ENCODE measurements at places on chromosomes 5 and 9.

GRCh38 chr5:56737002-56737621 is 78.2 kb upstream of the MAP3K1 start:
- no peak for DNase-seq

GRCh38 chr5:149940077-149940574 is 4.5 kb downstream of the PDE6A start:
- DNase-seq, result no peak

DNA sequence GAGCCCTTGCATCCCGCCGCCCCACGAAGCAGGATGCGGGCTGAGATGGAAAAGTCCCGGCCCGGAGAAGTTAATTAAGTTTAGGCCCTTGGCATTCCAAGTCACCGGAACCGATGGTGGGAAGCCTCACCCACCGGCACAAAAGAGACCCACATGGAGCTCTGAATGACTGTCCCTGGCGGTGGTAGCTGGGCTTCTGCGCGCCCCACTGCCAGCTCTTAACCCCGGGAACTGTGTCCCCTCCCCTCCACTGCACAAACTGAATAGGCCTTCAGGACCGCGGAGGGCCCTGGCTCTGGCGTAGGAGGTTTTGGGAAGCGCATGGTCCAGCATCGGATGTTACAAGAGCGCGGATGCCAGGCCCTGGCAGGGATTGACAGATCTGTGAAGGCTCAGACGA is 291.1 kb upstream of the TUT7 start:
- DNase-seq, result no peak

DNA sequence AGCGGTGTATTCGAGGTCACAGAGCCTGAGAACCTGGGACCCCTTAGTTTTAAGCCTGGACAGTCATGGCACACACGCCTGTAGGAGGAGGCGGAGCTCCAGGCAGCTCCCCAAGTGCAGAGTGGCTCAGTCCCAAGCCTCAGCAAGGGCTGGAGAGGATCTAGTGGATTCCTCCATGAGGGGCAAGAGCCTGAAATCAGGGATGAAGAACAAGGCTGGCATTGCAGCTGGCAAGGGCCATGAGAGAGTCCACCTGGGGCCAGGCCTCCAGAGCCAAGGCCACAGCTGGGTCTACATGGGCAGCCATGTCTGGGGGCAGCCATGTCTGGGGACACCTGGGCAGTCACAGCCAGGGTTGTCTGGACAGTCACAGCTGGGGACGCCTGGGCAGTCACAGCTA is 21.9 kb downstream of the ADAMTSL2 start:
- DNase-seq, result no peak

- DNase-seq, result no peak
Observed at GRCh38 chr5:55626790-55627189, 85.3 kb downstream of the SLC38A9 start.

DNA sequence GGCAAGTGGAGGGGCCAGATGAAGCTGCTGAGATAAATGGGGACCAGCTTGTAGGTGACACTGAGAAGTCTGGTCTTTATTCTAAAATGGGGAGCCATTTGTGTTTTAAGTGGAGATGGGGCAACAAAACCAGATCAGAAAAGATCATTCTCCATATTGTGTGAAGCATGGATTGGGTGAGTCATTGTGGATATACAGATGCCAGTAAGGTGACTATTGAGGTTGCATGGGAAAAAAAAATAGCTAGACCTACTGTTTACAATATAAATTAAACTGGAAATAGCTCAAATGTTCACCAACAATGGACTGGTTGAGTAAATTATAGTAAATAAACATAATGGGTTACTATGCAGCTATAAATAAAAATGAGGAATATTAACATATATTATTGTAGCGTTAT is 5.4 kb upstream of the MAP1B start:
- no peak for DNase-seq

GRCh38 chr9:97536480-97536879 is 35.0 kb downstream of the TMOD1 start:
- no peak for DNase-seq

DNA sequence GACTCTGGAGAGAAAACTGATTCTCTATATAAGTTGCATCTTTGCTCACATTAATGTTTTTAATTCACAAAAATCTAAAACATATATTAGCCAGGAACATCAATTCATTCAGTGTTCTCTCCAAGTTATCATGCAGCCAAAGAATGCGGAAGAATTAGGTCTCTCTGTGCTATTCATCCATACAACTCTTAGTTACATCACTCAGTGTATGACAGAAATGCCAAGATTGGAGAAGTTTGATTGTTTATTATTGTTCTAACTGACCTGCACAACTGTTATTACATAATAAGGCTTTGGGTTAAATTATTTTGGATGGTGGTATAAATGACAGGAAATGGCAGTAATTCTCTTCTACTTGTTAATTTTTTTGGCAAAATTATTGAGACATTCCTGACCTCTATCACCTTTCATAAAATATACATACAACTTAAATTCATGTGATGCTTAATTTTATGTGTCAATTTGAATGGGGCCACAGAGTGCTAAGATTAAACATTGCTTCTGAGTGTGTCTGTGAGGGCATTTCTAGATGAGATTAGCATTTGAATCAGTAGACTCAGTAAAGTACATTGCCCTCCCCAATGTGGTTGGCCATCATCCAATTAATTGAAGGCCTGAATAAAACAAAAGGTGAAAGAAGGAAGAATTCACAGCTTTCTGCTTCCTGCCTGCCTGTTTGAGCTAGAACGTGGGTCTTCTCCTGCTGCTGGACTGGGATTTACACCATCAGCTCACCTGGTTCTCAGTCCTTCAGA is 70.2 kb downstream of the NR2F1-AS1 start:
- DNase-seq, result no peak

GRCh38 chr9:122159026-122159924 is at the start of the genes MORN5 and NDUFA8:
Gene MORN5, plus strand, starts transcription at chr9:122159908. Its CDS starts 65 bp downstream, at chr9:122159973.
Gene NDUFA8, minus strand, starts transcription at chr9:122159779. Its CDS starts 102 bp downstream, at chr9:122159677.
- peak; percentile 90 for DNase-seq

DNA sequence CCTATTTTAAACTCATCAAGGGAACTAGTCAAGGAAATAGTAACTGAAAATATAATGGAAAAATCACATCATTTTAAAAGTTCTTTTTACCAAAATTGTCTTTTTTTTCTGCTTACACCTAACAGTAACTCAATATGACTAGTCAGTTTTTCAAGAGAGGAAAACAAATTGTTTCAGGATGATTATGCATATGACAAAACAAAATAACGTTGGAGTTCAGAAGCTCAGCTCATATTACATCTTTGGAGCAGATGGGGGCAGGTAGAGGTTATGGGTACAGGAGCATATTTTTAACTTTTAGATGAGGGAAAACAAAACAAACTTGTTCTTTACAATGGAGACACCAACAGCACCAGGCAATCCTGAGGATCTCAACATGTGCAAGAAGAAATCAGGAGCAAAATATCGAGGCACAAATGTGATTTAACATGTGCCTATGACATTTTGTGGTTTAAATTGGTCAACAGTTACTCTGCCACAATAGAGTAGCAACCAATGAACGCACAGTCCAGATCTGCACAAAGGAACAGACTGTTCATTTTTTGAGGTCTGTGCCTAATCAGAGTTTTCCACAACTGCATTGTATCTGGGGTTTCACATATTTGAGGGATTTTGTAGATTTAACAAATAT is 659.0 kb downstream of the ANXA1 start:
- no peak for DNase-seq

- DNase-seq, result no peak
Observed at GRCh38 chr5:34061993-34062392, 19.0 kb upstream of the C1QTNF3 start.

GRCh38 chr5:64768358-64769312 is at the start of the genes CWC27 and SREK1IP1:
Gene CWC27, plus strand, starts transcription at chr5:64768930. Its CDS starts 217 bp downstream, at chr5:64769147.
Gene SREK1IP1, minus strand, starts transcription at chr5:64768691. Its CDS starts 174 bp downstream, at chr5:64768517.
- peak; percentile 59 for DNase-seq

GRCh38 chr9:69412741-69413150 is 87.7 kb downstream of the ENTREP1 start:
- DNase-seq, result no peak

DNA sequence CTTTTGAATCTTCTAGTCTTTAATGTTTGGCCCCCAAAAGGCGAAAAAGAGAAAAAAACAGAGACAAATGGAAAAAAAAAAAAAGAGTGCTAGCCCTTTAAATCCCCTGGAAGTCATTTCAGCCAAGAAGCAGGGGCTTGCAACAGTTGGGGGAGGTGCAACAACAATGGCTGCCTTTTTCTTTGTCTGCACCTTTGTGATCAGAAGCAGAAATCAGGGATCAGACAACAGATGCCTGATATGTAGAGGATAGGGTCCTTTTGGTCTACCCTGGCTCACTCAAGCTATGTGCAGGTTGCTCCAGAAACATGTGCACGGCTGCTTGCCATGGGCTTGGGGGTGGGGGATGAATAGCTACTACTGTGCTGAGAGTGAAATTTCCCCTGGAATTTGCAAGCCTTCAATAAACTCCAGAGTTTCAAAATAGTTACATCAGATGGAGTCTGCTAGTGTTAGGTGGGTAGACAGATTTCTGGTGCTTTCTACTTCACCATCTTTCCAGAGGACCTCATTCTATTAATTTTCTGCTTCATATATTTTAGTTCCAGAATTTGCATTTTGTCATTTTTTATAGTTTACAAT is 150.9 kb downstream of the FGF18 start:
- DNase-seq, result no peak

- DNase-seq, result no peak
Observed at GRCh38 chr9:86098824-86099700, at the start of gene GOLM1. Gene GOLM1, minus strand, starts transcription at chr9:86099558. Its CDS starts 20,238 bp downstream, at chr9:86079320.

- no peak for DNase-seq
Observed at GRCh38 chr9:31776471-31776870, 608.0 kb upstream of the ACO1 start.

- DNase-seq, result no peak
Observed at GRCh38 chr5:67381236-67381880, 184.8 kb upstream of the CD180 start.

DNA sequence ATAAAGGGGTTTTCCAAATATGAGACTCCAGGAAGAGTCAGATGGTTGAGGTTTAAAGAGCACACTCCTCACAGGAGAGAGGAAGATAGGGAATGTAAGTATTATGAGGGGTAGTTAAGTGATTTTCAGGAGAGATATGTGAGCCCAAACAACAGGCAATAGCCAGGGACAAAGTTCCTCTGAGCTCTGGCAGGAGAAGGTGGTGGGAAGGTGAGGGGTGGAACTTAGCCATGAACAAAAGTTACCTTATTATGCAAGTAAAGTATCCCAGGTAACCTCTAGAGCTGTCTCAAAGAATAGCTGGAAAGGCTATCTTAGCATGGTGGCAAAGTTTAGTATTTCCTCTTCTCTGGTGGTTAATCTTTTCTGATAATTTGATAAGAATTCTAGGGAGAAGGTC is 450.5 kb upstream of the PTPRD start:
- no peak for DNase-seq

DNA sequence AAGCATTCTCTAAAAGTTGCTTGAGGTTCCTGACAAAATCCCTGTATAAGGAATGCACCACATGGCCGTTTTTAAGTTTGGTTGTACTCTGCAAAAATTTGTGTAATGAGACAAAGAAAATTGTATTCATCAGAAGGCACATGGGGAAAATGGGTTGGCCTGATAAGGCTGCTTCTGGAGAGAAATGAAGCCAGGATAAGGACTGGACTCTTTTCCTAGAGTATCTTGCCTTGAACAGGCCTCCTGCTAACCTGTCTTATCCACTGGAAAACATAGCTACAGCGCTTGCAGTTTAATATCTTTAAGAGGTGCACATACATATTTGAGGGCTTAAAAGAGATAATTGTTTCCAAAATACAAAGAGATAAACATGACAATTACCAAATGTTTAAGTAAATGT is 41.4 kb upstream of the IFNK start:
- no peak for DNase-seq

GRCh38 chr9:36543916-36544315 is 28.8 kb upstream of the MELK start:
- no peak for DNase-seq

DNA sequence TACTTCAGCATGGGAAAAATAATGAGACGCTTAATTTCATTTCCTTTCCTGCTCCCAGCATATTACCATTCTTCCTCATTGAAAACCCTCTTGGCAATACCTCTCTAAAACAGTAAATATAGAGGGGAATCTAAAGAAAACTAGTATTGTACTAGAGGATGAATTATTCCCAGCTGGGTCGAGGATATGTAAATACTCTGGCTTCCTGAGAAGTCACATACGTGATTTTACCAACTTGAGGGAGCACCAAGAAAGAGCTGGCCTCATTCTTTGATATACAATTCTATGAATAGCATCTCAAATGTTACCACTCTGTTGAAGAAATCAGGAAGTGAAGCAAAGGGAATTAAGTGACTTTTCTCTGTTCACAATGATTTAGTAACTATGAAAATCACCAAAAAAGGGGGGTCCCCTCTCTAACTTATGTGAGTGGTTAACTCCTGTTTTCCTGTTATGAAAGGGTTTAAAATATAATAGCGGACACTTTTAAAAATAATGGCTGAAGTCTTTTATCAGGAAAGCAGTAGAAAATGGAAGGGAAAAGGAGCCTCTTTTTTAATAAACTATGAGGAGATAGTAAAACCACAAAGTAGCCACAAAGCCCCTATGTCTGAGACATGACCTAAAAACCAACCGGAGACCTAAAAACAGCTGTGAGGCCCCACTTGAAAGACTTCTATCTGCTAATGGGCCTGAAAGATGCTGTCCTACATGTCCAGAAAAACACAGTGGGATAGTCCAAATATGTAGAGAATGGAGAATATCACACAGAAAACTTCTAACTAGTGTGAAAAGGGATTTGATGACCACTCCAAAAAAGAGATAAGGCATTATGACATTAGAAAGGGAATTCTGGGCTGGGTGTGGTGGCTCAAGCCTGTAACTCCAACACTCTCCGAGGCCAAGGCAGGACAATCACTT is 42.6 kb downstream of the LPAR1 start:
- DNase-seq, result no peak

- no peak for DNase-seq
Observed at GRCh38 chr9:6739218-6739617, 18.6 kb upstream of the KDM4C start.

- DNase-seq, result no peak
Observed at GRCh38 chr5:55868846-55869245, 17.7 kb downstream of the IL31RA start.

DNA sequence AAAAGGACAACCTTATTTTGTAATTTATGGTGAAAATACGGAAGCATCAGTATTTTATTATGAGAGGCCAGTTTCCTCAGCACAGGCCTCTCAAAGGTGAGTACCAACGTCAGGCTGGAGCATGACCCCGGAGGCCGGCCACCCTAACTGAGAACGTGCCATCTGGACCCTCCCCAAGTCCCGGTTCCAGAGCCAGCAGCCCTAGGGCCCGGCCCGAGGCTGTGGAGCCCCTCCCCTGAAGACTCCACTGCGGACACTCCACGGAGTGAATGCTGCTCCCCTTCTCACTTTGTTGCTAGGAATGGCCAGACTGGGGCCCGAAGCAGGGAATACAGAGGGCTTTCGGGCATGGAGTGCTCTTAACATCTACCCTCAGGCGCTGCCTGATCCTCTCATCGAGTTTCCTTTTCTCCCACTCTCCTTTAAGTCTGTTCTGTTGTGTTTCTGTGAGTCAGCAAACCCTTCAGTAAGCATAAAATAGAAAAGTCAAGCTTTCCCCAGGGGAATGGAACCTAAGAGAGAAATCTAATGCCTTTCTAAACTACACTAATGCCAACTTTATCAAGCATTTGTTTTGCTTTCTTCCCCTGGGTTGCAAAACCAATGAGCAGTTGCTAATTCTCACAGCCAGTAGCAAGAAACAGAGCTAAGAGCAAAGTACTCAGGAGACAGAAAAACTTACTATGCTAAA is 4.5 kb downstream of the BRD9 start:
- DNase-seq, result no peak

All from T-helper 22 cell (primary cell).